Panc1 (cell line): ENCODE measurements at places on chromosomes 5 and 9. TPM values are rescaled to one million over a fixed set of nuclear protein-coding genes. Genes with fewer than 3 reads are reported as not detected.

Gene WNK2
- 13.7 TPM for total RNA-seq

DNA sequence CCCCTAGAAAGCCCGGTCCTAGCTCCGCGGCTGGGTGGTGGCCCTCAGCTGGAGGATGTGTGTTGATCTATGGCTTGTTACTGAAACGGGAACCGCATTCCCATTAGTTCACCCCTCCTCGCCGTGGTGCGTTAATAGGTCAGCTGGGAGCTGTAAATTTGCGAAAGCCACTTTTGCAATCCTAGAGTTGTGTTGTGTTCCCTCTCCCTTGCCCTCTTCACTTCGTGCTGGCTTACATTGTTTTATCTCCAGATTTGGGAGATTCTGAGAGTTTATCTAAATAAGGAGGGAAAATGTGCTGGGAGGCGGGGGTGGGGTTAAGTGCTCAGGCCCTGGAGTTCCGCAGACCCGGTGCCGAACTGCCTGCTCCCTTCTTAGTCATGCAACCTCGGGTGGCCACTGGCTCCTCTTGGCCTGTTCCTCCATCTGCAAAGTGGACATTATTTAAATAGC lies 62.8 kb downstream of the HMCN2 start:
- no peaks in the 10 kb centered on the region for H3K36me3 ChIP-seq
- no peak overlapping the region for H3K27ac ChIP-seq
- H3K27me3 ChIP-seq: peaks cover 2% of the 10 kb centered on the region; the same call in 1 of the 2 replicates
- H3K4me3 ChIP-seq: no peak overlapping the region
- DNase-seq: no peak

Gene MORN5
- total RNA-seq: not detected

- no peaks in the 10 kb centered on the region for H3K27me3 ChIP-seq
- H3K4me3 ChIP-seq: no peak overlapping the region
- H3K27ac ChIP-seq: no peak overlapping the region
Observed at GRCh38 chr9:136719195-136719880, 7.0 kb downstream of the DIPK1B start.

- DNase-seq: no peak
- no peak overlapping the region for H3K27ac ChIP-seq
- H3K4me1 ChIP-seq: no peaks in the 10 kb centered on the region
- no peaks in the 10 kb centered on the region for H3K27me3 ChIP-seq
Observed at GRCh38 chr9:33381231-33381791, 21.1 kb downstream of the AQP7 start.

Gene RAD17
- 41.7 TPM for total RNA-seq

Gene ADGRV1
- 0.49 TPM for total RNA-seq

Gene LCN15
- total RNA-seq: 0.05 TPM

Gene FCHSD1
- 32.8 TPM for total RNA-seq

Gene CETN3
- total RNA-seq: 30.6 TPM

DNA sequence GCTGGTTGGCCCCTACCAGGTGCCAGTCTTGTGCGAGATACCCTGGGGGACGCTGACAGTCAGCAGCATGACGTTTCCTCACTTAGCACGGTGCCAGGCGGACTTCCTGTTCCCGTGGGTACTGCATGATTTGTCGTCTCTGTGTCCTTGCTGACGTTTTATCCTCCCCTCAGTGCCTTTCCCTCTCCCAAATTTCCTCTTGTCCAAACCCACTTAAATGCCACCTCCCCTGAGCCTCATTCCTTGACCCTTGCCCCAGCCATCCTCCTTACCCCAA lies 60.6 kb upstream of the SAP30L start:
- no peak overlapping the region for H3K27ac ChIP-seq
- no peak overlapping the region for H3K4me3 ChIP-seq
- H3K36me3 ChIP-seq: no peaks in the 10 kb centered on the region; the same call in 1 of the 2 replicates

- H3K27ac ChIP-seq: no peak overlapping the region
- DNase-seq: no peak
- H3K27me3 ChIP-seq: peaks cover 32% of the 10 kb centered on the region
- no peak overlapping the region for H3K4me3 ChIP-seq
- H3K36me3 ChIP-seq: no peaks in the 10 kb centered on the region
Observed at GRCh38 chr5:135584276-135584675, 5.5 kb upstream of the CXCL14 start.

GRCh38 chr5:78677777-78678668 lies 29.5 kb upstream of the LHFPL2 start:
- no peak overlapping the region for H3K4me3 ChIP-seq
- H3K4me1 ChIP-seq: no peaks in the 10 kb centered on the region
- DNase-seq: peak; percentile 18

- H3K27me3 ChIP-seq: no peaks in the 10 kb centered on the region
- no peak overlapping the region for H3K27ac ChIP-seq
- DNase-seq: no peak
- H3K4me3 ChIP-seq: no peak overlapping the region
- H3K36me3 ChIP-seq: no peaks in the 10 kb centered on the region
- no peaks in the 10 kb centered on the region for H3K4me1 ChIP-seq
Observed at GRCh38 chr9:121954477-121955140, 138.5 kb downstream of the TTLL11 start.

DNA sequence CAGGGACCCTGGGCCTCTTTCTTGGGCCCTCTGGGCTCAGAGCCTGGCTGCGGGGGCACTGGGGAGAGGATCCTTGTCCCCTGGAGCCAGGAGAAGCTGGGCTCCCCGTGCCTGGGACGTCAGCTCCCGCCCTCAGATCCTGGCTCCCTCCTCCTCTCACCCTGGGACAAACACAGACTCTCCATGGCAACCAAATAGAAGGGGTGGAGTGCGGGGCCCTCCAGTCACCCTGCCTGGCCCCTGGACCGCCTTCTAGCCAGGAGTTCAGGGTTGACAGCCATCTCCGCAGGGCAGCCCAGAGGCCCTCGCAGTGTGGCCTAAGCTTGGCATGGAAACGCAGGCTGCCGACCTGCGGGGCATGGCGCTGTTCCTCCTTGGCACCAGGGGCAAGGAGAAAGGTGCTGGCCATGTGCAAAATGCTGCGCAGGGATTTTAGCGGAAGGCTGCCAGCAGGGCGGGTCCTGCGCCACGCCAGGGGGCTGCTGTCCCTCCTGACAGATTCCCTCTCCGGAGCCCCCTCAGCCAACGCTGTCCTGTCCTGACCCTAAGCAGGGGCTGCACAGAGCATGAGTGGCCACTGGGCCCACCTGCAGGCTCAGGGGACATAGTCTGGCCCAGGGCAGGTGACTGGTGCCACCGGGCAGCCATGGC lies 1.0 kb downstream of the ZDHHC11 start:
- no peak overlapping the region for H3K27ac ChIP-seq
- H3K27me3 ChIP-seq: peaks cover 3% of the 10 kb centered on the region; the same call in 1 of the 2 replicates
- no peak for DNase-seq
- no peaks in the 10 kb centered on the region for H3K4me1 ChIP-seq
- H3K36me3 ChIP-seq: no peaks in the 10 kb centered on the region
- H3K4me3 ChIP-seq: no peak overlapping the region

Gene NEUROG1
- not detected for total RNA-seq

GRCh38 chr5:151093476-151093889 lies 12.6 kb upstream of the TNIP1 start:
- peaks cover 9% of the 10 kb centered on the region; the same call in 1 of the 2 replicates for H3K4me1 ChIP-seq
- H3K4me3 ChIP-seq: no peak overlapping the region
- no peaks in the 10 kb centered on the region for H3K36me3 ChIP-seq
- no peak for DNase-seq

Gene ANKRD20A1
- total RNA-seq: 1.9 TPM

DNA sequence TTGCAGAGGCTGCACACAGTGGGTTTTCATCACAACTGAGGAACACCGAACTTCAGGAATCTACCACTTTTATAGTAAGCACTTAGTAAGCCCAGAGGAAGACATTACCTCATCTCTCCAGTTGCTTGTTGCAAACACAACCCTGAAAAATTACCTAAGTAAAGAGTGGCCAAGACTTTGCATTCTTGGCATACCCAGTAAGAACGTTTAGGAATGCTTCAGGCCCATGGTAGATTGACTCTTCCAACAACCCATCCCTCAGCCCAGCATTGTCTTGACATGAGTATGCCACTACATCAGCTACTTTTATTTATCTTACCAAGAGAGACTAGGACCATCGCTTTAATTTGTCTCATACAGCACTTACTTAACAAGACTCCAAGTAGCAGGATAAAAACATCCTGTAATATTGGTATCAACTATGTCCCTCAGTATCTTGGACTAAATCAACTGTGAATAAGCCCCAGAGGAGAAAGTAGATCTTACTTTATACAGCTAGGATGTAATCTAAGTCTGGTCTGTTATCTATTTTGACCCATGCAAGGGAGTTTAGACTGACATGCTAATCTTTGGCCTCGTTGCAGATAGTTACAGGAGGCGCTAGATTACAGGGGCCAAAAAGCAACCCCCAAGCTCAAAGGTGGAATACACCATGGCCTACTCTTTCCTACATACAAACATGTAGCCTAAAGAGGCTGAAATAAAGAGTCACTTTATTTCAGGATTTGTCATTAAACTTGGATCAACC lies 114.9 kb downstream of the INVS start:
- H3K27me3 ChIP-seq: no peaks in the 10 kb centered on the region
- no peak overlapping the region for H3K27ac ChIP-seq
- DNase-seq: no peak

GRCh38 chr5:38670878-38671277 lies 114.4 kb upstream of the LIFR start:
- peak overlapping the region; percentile 68; the same call in 1 of the 2 replicates for H3K27ac ChIP-seq
- H3K27me3 ChIP-seq: no peaks in the 10 kb centered on the region
- no peak for DNase-seq
- H3K4me1 ChIP-seq: peaks cover 24% of the 10 kb centered on the region

Gene KIF24
- total RNA-seq: 7.2 TPM

DNA sequence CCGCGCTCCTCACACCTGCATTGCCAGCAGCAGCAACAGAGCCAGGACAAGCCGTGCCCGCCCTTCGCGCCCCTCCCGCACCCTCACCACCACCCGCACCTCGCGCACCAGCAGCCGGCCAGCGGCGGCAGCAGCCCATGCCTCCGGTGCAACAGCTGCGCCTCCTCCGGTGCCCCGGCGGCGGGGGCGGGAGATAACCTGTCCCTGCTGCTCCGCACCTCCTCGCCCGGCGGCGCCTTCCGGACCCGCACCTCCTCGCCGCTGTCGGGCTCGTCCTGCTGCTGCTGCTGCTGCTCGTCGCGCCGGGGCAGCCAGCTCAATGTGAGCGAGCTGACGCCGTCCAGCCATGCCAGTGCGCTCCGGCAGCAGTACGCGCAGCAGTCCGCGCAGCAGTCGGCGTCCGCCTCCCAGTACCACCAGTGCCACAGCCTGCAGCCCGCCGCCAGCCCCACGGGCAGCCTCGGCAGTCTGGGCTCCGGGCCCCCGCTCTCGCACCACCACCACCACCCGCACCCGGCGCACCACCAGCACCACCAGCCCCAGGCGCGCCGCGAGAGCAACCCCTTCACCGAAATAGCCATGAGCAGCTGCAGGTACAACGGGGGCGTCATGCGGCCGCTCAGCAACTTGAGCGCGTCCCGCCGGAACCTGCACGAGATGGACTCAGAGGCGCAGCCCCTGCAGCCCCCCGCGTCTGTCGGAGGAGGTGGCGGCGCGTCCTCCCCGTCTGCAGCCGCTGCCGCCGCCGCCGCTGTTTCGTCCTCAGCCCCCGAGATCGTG lies 517 bp downstream of the KCNN2 start:
- peaks cover 15% of the 10 kb centered on the region for H3K27me3 ChIP-seq
- H3K4me3 ChIP-seq: peak overlapping the region; percentile 37
- H3K27ac ChIP-seq: no peak overlapping the region
- no peaks in the 10 kb centered on the region for H3K4me1 ChIP-seq

- H3K27me3 ChIP-seq: no peaks in the 10 kb centered on the region
- no peaks in the 10 kb centered on the region for H3K36me3 ChIP-seq
- H3K4me3 ChIP-seq: no peak overlapping the region
- H3K27ac ChIP-seq: peak overlapping the region; percentile 98
Observed at GRCh38 chr5:172858511-172858989, 24.5 kb downstream of the ERGIC1 start.

Gene GFM2
- 22.5 TPM for total RNA-seq

- DNase-seq: no peak
- no peak overlapping the region for H3K27ac ChIP-seq
- no peak overlapping the region for H3K4me3 ChIP-seq
Observed at GRCh38 chr5:118371973-118372831, 616.1 kb downstream of the DTWD2 start.

Gene ECM2
- not detected for total RNA-seq

- no peaks in the 10 kb centered on the region; the same call in none of the 2 replicates for H3K4me1 ChIP-seq
- H3K27ac ChIP-seq: no peak overlapping the region
- H3K4me3 ChIP-seq: peak overlapping the region; percentile 51
- no peaks in the 10 kb centered on the region for H3K36me3 ChIP-seq
- no peak for DNase-seq
Observed at GRCh38 chr9:132242621-132243155, 80.8 kb downstream of the NTNG2 start.
